ENCODE measurements at places on chromosomes 11 and 22.

- DNase-seq, result no peak
Observed at GRCh38 chr11:131582021-131582525, 211.7 kb downstream of the NTM start.

DNA sequence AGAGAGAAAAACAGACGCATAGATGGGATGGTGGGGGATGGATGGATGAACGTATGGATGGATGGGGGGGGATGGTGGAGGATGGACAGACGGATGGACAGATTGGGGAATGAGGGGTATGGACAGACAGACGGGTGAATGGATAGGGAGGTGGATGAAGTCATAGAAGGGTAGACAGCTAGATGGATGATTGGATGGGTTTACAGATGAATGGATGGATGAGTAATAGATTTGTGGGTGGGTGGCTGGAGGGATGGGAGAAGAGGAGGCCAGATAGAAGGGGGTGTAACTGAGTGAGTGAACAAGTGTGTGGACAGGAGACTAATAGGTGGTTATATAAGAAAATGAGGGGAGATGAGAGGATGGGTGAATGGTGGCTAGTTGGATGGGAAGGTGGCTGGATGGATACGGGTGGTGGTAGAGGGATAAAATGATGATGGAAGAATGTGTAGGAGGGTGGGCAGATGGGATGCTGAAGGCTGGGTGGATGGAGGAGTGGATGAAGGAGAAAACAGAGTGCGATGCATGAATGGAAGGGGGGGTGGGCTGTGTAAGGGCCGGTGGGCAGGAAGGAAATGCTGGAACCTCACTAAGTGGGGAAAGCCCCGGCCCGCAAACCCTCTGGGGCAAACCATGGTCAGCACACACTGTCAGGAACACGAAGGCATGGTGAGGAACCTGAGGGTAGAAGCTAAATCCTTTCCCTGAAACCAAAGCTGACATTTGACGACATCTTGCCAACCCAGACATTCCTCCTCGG is 21.6 kb downstream of the ARVCF start:
- DNase-seq, result no peak

GRCh38 chr22:38455530-38456271 is 702 bp upstream of the KCNJ4 start:
- no peak for DNase-seq

- no peak for DNase-seq
Observed at GRCh38 chr11:90766121-90766520, 543.3 kb upstream of the CHORDC1 start.

DNA sequence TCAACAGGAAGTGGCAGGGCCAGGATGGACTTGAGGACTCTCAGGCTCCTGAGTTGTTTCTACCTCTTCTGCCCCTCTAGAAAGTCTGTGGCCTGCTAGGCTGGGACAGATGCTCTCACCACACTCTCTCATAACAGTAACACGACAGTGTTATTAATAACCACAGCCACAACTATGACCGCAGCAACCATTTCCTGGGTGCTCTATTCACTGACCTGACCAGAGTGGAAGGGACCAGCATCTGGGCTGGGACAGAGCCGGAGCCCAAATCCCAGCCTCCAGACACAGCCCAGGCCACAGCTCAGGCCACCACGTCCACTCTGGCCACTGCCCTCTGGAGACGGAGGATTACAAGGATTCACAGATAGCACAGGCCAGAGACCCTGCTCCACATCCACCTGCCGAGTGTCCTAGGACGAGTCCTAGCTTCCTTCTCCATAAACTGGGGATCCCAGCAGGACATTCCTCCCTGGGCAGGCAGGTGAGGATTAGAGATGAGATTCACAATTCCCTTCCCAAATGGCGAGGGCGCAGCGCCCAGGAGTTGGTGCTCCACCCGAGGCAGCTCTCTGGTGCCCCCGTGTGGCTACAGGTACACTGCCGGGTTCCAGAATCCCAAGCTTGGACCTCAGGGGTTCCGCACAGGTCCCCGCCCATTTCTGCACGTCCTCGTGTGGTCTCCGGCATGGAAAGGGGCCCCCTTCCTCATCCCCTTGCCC is 7.1 kb downstream of the PNPLA5 start:
- peak; percentile 63 for DNase-seq

- no peak for DNase-seq
Observed at GRCh38 chr22:46180370-46181137, 30.2 kb downstream of the PPARA start.

DNA sequence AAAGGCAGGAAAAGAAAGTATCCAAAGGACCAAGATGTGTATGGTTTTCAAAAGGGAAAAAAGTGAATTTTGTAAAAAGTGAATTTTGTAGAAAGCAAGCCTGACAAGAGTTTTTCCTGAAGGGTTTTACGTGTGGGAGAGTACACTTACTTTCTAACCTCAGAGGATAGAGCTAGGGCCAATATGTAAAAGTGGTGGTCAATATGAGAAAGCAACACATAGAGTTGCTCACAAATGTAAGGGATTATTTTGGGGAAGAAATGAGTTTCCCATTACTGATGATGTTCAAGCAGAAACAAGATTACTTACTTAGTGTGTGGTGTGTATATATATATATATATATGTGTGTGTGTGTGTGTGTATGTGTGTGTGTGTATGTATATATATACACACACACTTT is 162.5 kb downstream of the SWAP70 start:
- no peak for DNase-seq

- DNase-seq, result no peak
Observed at GRCh38 chr11:88246696-88247095, 71.5 kb upstream of the RAB38 start.

GRCh38 chr11:82663535-82663934 is 70.1 kb downstream of the FAM181B start:
- no peak for DNase-seq
